ENCODE measurements at places on chromosomes 7 and 10.

DNA sequence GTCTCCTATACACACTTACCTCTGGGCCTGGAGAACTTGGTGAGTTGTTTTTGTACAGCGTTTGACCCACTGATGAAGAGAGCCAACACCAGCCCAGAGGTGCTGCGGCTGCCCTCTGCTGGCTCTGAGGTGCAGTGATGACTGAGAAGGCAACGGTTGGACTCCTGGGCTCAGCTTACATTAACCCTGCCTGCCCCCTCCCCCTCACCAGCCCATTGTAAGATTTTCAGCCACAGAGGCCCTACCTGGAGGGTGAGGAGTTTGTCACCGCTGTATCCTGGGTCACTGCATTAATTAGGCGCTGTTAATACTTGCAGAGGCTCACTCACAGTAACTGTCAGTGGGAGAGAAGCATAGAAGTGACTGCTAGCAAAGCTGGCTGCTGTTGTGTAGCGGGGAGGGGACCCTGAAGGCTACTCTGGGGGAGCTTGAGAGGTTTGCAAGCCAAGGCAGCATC, 19.0 kb upstream of the ANKRD2 start:
- no peak for DNase-seq

DNA sequence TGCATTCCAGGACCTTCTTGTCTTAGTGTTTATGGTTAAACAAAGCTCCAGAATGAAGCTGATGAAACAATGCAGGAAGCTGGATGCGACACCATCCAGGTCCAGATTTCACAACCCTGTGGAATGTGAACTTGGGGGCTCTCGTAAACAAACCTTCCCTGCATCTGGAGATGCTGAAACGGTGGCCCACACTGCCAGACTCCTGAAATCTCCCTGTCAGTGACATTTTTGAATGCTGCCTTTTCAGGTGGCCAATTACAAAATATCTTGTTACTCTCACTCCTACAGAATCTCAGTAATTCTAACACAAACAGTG, 18.8 kb downstream of the VIPR2 start:
- no peak for DNase-seq

DNA sequence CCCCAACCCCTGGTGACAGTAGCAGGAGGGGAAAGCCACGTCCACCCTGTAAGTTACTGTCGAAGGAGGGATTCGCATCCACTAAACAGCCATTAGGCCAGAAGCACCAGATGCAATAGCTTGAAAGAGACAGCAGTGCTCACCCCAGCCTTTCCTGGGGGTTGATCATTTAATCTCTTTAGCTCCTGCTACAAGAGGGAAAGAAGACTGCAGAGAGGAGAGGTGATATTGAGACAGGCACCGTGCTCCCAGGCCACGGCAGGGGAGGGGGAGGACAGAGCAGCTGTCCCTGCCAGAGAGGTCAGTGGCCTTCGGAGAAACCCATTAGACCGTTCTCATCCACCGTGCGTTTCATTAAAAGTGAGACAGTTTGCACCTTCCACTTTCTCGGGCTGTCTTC, 148.3 kb downstream of the CDH23 start:
- no peak for DNase-seq

DNA sequence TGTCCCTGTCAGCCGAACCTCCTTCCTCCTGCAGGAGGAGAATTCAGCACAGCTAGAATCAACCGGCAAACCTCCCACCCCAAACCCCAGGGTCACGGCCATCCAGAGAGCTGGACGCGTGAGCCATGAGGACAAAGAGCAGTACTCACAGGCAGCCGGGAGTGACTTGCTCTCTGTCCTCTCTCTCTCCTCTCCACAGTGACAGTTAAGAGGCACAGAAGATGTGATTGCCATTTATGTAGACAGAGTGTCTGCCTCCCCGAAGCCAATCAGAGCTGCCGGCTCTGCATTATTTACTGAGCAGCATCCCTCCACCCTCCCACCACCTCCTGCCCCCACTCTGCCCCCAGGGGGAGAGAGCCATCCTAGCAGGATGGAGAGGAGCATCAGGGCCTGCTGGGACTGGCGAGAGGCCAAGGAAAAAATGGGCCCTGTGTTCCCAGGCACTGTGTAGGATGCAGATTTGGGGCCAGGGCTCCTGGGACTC, 4.3 kb downstream of the DDC start:
- no peak for DNase-seq

DNA sequence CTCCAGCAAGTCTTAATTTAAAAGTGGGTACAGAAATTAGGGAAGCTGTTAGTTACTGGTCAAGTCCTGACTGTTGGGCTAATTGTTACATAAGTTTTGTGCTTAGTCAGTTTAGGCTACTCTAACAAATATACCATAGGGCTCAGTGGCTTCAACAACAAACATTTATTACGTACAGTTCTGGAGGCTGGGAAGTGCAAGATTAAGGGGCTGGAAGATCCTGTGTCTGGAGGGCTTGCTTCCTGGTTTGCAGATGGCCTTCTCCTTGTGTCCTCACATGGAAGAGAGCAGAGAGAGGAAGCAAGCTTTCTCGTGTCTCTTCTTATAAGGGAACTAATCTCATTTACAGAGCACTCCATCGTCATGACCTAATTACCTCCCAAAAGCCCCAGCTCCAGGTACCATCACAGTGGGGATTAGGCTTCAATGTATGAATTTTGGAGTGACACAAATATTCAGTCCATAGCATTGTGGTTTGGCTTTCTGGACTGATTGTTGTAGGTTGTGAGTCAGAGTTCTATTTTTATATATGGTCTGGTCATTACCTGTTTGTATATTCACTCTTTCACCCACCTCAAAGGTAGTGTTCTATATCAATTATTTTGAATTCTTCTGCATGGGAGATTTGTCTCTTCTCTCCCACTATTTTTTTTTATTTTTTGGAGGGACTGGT, 17.1 kb downstream of the ST7 start:
- no peak for DNase-seq

DNA sequence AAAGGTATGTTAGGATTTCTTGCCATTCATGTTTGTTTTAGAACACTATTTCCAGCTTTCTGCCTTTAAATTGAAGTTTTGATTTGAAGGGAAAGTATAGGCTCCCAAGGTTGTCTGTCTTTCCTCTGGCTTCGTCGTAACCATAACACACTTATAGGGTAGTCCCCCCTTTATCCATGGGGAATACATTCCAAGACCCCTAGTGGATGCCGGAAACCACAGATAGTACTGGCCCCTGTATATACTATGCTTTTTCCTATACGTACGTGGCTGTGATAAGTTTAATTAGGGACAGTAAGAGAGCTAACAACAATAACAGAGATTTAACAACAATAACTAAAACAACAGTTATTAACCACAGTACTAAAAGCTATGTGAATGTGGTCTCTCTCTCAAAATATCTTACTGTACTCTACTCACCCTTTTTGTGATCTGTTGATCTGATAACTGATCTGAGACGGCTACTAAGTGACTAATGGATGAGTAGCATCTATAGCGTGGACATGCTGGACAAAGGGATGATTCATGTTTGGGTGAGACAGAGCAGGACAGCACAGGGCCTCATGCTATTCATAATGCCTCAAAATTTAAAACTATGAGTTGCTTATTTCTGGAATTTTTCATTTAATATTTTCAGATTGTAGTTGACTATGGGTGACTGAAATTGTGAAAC, 273.1 kb downstream of the AUTS2 start:
- no peak for DNase-seq

- no peak for DNase-seq
Observed at GRCh38 chr10:111989136-111989911, 194.2 kb downstream of the GPAM start.

- no peak for DNase-seq
Observed at GRCh38 chr10:115093776-115094408, 727 bp downstream of the ATRNL1 start.

DNA sequence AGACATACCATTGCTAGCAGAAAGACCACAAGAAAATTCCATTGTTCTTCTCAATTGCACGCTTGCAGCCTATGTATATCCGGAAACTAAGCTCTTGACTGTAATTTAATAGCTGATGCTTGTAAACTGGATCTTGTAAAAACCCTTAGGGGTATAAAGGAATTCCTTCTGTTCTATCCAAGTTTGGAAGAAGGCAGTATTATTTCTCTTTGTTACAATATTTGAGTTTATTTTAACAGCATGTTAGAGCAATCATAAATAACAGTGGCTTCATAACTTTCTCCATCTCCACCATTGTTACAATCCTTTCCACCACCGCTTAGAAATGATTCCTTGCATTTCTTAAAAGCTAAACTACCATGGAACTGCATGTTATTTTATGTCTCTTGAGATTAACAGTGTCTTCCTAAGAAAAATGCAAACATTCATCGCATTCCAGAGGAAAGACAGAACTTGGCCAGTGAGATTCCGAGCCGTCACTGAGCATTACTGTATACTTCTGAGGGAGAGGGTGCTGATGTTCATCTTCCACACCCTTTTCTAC, 92.5 kb downstream of the TRIL start:
- no peak for DNase-seq

DNA sequence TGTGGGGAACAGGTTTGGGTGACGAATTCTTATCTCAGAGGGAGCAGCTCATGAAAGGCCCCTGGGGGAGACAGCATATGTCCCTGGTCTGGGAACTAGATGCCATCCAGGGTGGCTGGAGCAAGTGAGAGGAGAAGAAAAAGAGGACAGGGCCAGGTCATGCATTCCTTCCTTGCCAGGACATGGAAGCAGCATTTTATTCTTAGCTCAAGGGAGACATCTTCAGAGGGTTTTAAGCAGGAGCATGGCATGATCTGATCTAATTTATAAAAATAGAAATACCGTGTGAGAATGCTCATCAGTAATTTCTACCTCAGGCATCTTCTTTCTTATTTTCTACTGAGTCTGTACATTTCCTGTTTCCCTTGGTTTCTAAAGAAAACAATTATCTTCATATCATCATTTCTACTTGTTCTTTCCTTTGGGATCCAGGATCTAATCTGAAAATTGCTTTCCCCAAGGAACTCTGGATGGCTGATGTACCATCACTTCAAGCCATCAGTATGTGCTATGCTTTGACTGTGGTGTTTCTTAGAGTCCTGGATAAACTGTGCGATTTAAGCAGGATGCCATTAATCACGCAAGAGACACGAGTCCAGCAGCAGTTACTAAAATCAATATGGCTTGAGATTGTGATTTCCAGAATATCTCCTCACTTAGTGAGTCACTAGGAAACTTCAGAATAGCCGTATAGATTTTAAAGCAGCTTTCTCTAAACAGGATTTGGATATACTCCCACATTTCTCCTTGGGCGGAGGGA, 386.2 kb downstream of the GALNT17 start:
- DNase-seq = no peak

- no peak for DNase-seq
Observed at GRCh38 chr7:1454542-1454941, 4.7 kb downstream of the MICALL2 start.

DNA sequence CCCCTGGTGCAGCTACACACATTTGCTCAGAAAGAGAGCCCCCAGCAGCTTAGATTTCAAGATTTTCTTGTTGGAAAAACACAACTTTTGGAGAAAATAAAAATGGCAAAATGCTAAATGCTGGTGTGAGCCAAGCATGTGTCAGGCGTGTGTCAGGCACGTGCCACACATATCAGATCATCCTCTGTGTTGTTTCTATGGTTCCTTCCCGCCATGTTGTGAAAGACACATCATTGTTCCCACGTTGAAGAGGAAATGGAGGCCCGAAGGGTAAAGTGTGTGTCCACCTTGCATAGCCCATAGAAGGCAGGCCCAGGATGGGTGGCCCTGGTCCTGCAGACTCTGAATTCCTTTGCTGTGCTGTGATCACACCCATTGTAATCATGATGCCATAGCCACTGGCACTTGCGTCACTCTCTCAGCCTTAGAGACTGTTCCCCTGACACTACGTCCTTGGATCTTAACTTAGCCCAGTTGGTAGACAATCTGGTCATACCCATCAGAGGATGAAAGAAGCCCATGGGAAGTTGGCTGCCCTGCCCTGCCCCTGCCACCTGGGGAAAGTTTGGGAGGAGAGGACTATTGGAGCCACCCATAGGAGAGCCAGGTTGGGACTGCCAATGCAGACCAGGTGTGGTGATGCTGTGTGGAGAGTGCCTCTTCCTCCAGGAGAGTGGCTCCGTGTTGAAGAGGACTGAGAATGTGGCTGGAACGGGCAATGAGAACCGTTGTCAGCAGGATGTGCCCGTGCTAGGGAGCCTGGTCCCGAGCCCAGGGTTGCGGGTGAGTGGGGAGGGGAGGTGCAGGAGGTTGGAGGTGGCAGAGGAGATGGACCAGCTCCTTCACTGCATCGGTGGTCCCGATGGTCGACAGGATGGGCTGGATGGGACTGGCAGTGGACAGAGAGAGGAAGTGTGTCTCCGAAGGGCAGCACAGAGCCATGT, 65.6 kb upstream of the IGFBP3 start:
- no peak for DNase-seq

GRCh38 chr10:68997211-68997610, 8.6 kb downstream of the KIFBP start:
- no peak for DNase-seq

DNA sequence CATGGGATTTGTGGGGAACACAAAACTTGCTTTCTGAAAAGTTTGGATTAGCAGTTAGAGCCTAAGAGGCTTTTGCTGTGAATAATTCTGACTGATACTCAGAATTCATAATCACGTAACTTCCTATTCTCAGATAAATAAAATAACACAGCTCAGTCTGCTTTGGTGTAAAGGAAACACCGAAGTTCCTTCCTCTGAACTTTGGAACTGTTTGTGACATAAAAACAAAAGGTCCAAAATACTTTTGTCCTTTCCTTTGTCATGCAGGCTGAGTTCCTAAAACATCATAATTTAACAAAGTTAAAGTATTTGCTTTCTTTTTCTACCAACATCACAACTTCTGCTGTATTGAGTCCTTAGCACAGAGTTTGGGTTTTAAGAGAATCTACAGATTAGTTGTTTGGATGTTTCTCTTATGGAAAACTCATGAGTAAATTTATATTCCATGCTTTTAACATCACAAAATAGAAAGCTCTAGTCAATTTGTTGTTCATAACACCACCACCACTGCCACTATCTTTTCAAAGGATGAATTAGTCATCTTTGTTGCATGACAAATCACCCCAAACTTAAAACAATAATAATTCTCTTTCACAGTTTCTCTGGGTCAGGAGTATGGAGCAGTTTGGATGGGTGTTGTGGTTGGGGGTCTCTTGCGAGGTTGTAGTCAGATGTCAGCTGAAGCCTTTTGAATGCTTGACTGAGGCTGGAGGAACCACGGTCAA, 123.4 kb downstream of the REEP3 start:
- DNase-seq = no peak

DNA sequence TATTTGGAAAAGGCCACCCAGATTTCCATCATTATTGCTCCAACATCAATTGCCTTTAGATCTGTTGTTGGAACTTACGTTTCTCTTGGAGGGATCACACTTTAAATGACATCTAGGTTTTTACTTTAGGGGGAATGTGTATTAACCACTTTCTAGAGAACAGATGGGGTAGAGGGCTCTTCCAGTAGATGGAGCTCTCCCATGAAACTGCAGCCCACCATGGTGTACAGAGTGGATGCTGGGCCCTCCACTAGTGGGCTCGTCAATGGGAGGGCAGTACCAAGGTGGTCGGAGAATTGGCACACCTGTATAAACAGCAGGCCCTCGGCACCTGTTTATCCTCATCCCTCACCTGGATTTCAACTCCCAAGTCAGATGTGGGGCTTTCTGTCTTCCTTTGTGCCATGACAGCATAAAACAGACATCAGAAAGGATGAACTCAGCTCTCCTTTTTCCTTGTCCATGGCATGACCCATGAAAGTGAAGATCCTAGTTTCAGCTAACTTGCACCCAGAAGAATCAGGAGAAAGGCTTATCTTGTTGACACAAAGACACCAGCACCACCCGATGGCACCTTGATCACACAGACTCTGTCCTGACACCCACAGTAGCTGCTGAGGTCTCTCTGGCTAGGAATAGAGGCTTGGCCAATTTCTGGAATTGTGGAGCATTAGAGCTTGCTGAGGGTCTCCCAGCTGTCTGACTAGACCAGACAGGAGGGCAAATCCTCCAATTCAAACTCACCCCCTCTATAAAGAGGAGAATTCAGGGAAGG, 150.5 kb downstream of the CYP26A1 start:
- no peak for DNase-seq

Data from stimulated activated CD4-positive, alpha-beta T cell treated with anti-CD3 and anti-CD28 coated beads, TNF-alpha, amount 100 ng/mL, for 1 hour (primary cell).